ENCODE measurements at places on chromosomes 4 and X. TPM values are rescaled to one million over a fixed set of nuclear protein-coding genes. Genes with fewer than 3 reads are reported as not detected.

DNA sequence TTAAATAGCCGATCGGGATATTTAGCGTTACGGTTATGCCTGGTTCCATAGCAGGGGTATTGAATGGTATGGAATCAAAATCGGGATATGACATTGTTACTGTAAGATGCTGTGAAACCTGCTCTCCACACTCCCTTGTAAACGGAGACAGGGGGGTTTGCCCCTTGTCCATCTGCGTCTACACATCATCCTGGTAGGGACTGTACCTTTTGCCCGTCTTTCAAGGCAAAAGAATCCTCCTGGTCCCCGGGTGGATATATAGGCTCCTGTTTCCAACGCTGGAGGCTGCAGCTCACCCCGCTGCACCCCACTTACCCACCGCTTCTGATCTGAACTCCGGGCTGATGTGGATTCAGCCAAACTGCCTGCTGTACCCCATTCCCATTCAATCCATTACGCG, 189.1 kb downstream of the SHOX start:
- no peak for DNase-seq

DNA sequence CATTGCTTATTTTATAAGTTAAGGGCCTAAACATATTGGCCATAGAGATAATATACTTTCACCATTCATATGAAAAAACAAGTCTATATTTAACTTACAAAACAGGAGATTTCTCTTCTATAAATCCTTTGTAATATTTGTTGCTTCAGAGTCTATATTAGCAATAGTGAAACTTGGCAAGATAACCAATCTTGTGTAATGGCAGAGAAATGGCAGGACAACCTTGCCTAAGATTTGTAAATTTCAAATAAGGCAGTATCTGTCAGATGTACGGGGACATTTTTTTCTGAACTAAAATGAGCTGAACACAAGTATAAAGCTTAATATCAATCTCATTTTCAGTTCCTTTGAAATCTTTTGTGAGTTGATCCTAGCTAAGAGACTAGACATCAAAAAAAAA, 17.8 kb upstream of the CPEB2 start:
- DNase-seq, result no peak

- DNase-seq, result no peak
Observed at GRCh38 chr4:83231620-83232076, 53.0 kb downstream of the COQ2 start.

DNA sequence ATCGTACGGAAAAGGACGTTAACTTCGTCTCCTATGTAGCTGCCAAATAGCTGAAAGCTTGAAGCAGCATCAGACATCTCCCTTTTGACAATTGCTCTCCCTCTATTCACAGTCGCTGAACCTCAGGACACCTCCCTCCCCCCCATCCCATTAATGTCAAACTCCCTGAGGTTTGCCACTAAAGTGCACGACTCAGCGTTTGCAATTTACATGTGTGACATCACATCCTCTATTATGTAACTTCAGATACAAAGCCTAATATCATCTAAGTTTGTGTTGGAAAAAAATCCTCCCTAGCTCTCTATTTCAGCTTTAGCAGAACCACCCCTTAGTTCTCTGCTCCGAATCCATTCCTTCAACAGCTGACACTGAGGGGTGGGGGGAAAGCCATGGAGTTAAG, 5.5 kb upstream of the NR3C2 start:
- no peak for DNase-seq

DNA sequence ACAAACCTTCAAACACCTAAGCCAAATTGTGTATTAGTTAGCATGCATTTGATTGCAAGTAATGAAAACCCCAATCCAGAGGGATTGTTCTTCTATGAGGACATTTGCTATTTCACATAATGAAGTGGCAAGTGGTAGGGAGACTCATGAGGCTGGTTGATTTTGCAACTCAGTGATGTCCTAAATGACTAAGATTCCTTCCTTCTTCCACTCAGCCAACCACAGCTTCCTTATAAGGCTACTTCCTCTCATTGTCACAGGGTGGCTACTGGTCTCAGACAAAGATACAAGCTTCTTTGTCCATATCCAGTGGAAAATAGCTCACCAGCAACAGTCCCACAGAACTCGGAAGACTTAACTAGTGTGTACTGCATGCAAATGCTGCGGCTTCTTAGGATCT, 5.3 kb upstream of the OTC start:
- no peak for DNase-seq

DNA sequence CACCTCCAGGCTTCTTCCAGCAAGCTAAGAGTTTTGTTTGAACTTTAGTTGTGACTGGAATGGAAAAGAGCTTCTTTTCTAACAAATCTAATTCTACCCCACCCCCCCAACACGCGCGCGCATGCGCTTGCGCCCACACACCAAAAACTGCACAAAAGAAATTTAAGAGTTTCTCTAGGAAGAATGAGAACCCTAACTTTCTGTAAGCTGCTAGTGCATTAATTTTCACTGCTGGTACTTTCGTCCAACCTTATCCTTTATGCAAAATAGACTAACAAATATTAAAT, 9.0 kb upstream of the INTU start:
- no peak for DNase-seq

GRCh38 chr4:113442826-113443225, 318.7 kb downstream of the CAMK2D start:
- DNase-seq, result no peak

DNA sequence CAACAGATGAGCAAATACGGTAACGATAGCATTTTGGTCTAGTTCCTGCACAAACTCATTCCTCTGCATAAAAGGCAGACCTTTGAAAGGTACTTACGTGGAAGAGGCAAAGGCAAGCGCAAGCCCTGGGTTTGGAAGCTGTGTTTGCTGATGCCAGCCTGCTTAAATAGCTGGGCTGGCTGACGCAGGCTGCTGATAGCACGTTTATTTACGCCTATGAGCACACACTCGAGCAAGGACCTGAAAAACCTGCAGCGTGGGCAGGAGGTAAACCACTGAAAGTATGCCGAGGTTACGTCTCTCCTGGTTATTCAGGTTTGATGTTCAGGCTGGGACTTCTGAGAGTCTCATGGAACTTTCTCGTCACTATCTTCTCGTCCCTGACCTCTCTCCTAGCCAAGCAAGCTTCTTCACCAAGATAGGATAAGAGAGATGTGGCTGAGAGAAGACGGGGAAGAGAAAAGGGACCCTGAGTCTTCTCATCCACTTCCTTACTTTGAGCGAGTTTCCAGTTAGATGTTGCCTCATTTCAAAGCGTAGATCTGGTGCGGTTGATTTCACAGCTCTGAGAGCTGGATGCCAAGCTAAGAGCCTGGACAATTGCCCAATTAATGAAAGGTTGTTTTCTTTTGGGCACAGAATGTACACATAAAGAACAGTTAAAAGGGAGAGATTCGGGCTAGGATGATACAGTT, at the start of gene HOPX:
TSS of gene HOPX (minus strand) at position 139 of the 695 bp plus-strand sequence. CDS start 23,480 bp downstream, outside the sequence.
- DNase-seq, result no peak

DNA sequence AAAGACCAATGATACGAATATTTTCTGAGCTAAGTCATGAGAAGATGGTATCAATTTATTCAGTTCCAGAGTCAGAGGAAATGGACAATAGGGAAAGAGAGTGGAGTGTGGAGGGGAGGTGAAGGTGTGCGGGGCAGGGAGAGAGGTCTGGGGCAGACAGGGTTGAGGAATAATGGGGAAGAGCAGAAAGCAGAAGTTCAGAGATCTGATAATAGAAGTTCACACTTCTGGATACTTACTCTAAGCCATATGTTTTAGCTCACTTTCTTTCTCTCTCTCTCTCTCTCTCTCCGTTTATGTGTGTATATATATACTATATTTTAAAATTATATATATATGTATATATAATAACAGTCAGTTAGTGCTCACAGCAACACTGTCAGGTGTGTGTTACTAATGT, 40.4 kb downstream of the FOXR2 start:
- DNase-seq, result no peak

DNA sequence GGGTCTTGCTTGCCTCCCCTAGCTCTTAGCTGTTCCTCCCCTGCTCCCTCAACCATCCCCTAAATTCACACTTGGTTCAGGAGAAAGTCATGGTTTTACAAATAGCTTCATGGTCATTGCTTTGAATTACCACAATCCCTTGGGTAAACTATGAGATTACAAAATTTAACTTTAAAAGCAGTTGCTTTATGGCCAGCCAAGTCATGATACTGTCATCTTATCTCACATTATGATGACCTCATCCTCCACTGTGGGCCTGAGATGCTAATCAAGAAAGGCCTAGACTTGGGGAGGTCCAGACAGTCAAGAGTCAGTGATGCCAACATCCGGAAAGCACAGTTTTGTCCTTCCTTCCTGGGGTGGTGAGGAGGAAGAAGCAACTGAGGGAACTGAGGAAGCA, 10.5 kb upstream of the FGF16 start:
- DNase-seq, result peak; percentile 15

- no peak for DNase-seq
Observed at GRCh38 chr4:5009796-5010195, 9.5 kb downstream of the CYTL1 start.

DNA sequence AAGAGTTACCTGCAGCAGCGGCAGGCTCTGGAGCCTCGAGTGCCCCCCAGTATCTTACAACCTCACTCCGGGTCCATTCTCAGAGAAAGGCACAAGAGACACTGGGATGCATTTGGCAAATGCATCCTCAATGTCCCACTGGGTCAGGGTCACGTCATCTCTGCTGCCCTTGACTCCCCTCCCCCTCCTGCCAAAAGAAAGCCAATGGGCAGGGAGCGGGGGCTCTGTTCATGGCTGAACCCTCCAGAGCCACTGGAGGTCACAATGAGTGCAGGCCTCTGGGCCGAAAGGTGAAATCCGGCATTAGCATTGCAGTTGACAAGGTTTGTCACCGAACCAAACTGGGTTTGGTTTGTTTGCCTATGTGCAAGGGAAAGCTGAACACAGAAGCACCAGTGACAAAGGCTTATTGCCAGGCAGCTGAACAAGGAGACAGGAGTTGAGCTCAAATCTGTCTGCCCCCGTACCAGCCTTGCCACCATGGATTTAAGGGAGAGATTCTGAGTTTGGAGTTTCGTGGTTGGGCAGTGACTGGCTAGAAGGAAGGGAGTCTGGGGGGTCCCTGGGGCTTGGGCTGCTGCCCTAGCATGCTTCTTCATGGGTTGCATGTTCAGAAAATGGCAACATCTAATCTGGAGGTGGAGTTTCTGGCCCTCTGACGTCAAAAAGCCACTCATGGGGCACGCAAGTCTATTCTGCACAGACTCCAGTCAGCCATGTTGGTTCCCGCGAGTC, 64.3 kb downstream of the HTRA3 start:
- DNase-seq, result no peak

GRCh38 chrX:6228720-6229119, at the start of gene NLGN4X:
NLGN4X (minus strand) TSS chrX:6228867; CDS start chrX:6151466, 77,401 bp downstream.
- no peak for DNase-seq

The ALAS2 gene
- not detected for total RNA-seq

The NAP1L5 gene
- total RNA-seq, result 1.5 TPM

The HMGN5 gene
- total RNA-seq, result 1.1 TPM

The PAGE3 gene
- not detected for total RNA-seq

The SSX4B gene
- total RNA-seq, result 0.11 TPM

The ADGRG4 gene
- total RNA-seq, result not detected

The BEX5 gene
- total RNA-seq, result not detected

The EDNRA gene
- 2.9 TPM for total RNA-seq

The CXCL13 gene
- not detected for total RNA-seq

Measured in SJSA1 (cell line).